ENCODE measurements at places on chromosomes 16 and 17.

DNA sequence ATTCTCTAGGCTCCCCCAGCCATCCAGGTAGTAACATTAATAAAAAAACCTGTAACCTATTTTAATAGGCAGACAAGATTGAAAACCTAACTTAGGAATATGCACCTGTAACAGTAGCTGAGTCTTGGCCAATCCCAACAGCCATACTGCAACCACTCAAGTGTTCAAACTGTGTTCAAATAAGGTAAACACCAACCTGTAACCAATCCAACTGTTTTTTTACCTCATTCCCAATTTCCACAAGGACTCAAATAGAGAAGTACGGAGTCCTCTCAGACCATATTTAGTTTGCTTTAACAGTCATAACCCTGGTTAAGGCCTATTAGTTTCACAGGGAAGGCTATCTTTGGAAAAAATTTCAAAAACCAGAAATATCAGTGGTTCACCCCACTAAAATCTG, 40.4 kb upstream of the NOS2 start:
- DNase-seq, result no peak

GRCh38 chr16:49473773-49474172, 100.2 kb downstream of the C16orf78 start:
- no peak for DNase-seq

DNA sequence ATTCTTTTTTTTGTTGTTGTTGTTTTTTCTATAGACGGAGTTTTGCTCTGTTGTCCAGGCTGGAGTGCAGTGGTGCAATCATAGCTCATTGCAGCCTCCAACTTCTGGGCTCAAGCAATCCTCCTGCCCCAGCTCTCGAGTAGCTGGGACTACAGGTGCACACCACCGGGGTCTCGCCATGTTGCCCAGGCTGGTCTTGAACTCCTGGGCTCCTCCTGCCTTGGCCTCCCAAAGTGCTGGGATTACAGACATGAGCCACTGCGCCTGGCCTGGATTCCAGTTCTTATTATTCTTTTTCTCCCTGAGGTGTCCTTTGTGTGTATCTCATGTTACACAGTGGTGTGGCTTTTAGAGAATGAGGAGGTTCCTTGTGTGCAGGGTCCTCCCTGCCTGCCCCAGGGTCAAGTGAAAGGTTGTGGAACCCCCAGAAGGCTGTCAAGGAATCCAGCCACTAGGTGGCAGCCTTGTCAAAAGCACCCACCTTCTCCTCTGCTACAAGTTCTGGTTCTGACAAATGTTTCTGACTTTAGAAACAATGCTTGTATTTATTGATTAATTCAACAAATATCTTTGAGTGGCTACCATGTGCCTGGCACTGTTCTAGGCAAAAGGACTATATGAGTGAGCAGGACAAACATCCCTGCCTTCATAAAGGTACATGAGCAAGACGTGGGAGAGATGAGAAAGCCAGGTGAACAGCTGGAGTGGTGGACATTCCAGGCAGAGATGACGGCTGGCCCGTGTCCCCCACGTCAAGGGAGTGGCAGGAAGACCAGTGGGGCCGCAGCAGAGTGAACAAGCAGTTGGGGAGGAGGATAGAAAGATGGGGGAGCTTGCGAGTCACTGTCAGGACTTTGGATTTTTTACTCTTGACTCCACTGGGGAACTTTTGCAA, 112.4 kb downstream of the SPECC1 start:
- DNase-seq, result peak; percentile 48

GRCh38 chr16:57755061-57755684, 19.6 kb downstream of the KATNB1 start:
- DNase-seq, result no peak

- no peak for DNase-seq
These were observed 436.4 kb upstream of the DYNLRB2 start for GRCh38 chr16:80104401-80104800.

GRCh38 chr17:63529711-63530556, 6.8 kb downstream of the KCNH6 start:
- DNase-seq, result no peak

DNA sequence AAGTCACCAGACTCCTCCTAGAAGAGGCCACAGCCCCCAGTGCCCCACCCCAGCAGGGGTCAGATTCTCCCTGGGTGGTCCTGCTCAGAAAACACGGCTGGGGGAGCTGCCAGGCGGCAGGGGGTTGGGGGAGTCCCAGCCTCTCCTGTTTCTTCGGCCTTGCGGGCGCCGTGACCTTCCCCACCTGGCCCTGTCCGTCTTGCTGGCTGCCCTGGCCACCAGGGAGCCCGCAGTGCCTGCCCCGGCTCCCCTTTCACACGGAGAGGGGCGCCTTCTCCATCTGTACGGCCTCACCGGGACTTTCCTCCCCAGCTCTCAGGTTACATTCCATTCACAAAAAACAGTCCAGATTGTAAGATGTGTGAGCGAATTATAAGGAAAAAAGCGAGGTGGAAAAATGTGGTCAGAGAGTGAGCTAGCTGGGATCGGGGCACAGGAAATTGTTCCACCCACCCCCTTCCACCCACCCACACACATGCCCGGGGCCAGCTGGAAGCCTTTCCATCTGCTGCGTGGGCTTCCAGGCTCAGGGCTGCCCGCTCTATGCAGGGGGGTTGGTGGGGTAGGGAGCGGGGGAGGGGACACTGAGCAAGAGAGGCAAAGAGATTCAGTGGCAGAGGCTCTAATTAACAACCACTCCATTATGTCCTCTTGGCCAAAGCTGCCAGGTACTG, 14.6 kb upstream of the CIBAR2 start:
- DNase-seq, result no peak

DNA sequence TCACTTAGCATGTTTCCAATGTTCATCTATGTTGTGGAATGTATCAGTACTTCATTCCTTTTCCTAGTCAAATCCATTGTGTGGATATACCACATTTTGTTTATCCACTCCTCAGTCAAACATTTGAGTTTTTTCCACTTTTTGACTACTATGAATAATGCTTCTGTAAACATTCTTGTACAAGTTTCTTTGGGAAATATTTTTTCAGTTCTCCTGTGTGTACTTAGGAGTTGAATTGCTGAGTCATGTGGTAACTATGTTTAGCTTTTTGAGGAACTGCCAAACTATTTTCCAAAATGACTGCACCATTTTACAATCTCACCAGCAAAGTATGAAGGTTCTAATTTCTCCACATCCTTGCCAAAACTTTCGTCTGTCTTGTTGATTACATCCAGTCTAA, 223.7 kb upstream of the AXIN2 start:
- DNase-seq, result no peak

- DNase-seq, result no peak
These were observed 10.6 kb upstream of the SRCIN1 start for GRCh38 chr17:38616361-38616760.

GRCh38 chr16:66358231-66358630, 8.3 kb upstream of the CDH5 start:
- DNase-seq, result no peak

DNA sequence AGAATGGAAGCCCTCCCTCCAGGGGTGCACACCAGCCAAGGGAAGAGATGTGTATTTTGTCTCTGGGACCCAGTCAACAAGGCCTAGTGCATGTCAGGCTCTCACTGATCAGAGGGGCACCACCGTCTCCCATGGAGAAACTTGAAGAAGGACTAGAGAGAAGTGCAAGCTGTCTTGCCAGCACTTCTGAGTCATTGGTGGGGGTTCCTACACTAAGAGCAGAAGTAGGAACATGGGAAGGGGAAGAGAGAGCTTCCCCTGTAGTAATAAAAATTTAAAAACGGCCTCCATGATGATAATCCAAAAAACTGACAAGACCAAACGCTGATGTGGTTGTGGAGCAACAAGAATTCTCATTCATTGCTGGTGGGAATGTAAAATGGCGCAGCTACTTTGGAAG, 46.3 kb downstream of the DYNLRB2 start:
- DNase-seq, result no peak

DNA sequence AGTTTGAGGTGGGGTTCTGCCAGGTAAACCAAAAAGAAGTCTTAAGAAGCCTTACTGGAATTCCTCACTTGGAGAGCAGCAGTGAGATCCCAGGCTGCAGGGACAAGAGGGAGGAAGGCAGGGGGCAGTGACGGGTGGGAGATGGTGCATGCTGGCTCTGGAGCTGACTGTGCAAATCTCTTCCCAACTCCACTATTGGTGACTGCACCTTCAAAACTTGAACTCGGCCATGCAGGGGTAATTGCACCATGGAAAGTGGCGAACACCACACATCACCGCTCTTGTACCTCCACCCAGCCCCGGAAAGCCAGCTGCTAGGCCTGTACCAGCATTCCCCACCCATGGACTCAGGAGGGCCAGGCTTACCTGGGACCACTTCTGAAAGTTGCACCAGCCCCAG, 51.4 kb upstream of the CDR2 start:
- DNase-seq, result no peak

- no peak for DNase-seq
These were observed 170.4 kb downstream of the WSCD1 start for GRCh38 chr17:6240601-6241000.

DNA sequence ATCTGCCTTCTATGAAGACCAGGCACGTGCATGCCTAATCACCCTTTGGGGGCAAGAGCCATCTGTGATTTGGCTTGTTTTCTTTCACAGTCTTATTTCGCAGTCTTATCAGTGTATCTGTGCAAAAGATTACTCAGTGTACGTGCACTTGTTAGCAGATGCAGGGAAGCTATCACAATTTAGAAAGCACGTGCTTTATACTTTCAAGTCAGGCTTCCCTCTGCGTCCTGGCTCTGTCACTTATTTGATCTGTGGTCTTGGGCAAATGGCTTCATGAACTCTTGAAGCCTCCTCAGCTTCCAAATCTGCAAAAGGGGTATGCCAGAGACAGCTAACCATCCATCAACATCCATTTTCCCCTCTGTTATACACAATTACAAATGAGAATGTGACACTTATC, 246.4 kb downstream of the XYLT1 start:
- DNase-seq, result no peak

DNA sequence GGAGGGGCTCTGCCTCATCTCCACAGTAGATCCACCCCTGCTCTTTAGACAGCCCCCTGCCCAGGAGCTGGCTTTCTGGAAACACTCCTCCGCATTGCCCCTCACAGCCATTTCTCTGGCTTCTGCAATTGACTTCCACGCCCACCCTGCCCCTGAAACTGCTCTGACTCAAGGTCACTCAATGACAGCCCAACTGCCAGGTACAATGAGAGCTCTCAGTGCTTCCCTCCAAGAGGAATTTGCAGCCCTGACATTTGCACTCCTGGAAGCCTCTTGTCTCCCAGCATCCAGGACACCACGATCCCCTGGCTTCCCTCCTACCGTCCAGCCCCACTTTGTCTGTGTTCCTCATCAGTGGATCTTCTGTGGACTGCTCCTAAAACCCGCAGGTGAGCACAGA, 421.5 kb downstream of the SOX9 start:
- no peak for DNase-seq

- no peak for DNase-seq
These were observed 43.1 kb upstream of the LHX1 start for GRCh38 chr17:36894177-36894576.

DNA sequence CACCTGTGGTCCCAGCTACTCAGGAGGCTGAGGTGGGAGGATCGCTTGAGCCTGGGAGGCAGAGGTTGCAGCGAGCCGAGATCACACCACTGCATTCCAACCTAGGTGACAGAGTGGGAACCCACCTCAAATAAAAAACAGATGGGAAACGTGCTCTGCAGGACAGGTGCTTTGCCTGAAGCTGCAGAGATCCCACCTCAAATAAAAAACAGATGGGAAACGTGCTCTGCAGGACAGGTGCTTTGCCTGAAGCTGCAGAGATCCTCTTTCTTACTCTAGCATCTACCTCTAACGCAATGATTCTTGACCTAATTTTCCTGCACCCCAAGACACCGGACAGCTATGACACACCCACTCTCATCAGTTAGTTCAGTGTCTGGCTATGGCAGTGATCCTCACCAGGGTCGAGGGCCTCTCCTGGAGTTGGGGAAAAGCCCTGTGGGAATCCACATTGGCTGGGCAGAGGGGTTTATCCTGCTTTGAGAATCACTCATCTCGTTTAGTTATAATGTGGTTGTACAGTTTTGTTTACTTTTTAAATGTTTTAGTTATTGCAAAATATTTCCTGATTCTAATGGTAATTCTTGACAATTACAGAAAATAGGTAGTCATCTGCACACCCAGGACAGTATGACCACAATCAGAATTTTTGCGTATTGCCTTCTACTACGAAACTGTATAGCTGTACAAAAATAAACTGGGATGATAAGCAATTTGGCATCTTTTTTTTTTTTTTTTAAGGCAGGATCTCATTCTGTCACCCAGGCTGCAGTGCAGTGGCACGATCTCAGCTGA, 11.4 kb downstream of the VPS53 start:
- DNase-seq, result no peak

DNA sequence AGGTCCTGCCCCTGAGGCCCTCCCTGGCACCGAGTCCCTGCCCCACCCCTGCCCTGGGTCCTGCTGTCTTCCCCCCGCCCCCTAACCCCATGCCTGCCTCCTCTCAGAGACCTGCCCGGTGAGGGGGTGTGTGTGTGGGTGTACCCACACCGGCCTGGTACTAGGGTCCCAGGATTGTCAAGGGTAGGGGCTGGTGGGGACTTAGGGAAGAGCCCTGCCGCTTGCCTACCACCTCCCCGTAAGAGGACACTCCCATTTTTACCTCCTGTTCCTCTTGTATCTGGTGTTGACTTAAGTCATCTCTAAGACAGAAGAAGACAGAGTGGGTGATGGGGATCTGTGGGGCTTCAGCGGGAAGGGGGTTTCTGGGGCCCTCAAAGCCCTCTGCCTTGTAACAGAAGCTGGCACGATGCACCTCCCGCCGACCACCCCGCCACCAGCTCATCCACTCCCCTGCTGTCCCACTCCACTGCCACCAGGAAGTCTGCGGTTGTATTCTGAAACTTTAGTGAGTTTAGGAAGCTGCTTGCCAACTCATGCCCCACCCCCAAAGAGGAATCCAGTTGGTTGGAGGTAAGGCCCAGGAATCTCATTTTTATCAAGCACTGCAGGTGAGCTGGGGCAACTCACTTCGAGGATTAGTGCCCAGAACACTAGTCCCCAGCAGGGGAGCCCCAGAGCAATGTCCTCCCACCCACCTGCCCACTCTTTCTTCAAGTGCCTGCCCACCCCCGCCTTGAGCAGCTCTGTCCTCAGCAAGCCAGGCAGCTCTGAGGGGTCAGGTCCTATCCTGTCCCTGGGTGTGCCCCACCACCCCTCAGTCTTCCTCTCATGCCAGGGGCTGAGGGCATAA, 5.6 kb downstream of the SPATA32 start:
- no peak for DNase-seq

DNA sequence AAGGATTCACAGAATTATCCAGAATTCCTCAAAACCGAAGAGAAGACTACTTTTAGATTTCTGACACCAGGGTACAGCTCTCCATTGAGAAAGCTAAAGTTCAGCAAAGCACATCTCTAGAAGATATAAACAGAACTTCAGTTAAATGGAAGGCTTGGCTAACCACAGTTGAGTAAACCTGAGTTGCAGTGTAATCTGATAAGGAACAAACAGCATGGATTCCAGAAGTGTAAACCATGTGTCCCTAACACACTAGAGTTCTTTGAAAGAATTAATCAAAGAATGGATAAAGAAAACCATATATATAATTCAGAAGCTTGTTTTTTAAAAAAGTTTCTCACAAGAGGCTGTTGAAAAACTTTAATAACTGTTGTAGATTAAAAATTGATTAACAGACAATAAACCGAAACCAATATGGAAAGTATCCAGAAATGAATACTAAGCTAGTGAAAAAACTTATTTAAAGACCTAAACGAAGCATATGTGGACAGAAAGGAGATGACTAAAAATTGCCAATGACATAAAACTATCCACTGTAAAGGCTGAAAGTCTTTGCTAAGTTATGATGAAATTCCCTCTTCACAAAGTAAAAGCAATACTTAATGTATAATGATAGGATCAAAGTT, 4.3 kb downstream of the RNF43 start:
- no peak for DNase-seq
